ENCODE measurements at places on chromosomes 1 and 21.
A peak's percentile ranks its signal among the peaks of the same experiment; 100 is the strongest.

DNA sequence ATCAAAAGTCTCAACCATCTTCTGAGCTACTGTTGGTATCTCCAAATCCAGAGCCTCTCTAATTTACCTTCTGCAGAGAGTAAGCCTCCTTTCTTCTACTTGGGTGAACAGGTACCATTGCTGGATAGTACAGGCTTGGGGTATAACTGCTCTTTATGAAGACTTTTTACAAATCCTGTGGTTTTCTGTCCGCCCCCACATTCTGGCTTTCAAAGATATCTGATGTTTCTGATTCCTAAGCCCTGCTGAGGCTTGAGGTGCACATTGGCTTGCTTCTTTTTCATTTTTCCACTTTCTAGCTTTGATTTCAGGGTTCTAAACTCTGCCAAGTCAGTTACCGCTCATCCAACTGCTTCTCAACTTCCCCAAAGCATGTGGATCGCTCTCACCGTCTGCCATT lies 37.1 kb downstream of the TENT5C start:
- DNase-seq = no peak

GRCh38 chr1:212606395-212607205 lies 2.0 kb upstream of the ATF3 start:
- DNase-seq = no peak

GRCh38 chr1:242184955-242185354 lies 186.1 kb upstream of the MAP1LC3C start:
- no peak for DNase-seq

DNA sequence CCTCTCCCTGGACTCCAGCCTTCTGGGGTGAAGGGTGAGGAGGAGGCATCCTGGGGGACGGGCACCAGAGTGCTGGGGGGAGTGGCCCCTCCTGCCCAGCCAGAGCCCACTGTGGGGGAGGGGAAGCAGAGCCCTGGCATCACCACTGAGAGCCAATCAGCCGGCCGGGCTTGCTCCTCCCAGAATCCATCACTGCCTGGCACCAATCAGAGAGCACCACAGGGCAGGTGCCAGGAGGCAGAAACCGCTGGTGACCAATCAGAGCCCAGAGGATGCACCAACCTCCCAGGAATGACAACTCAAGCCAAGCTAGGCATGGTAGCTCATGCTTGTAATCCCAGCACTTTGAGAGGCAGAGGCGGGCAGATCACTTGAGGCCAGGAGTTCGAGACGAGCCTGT lies 27.9 kb downstream of the CASZ1 start:
- DNase-seq = no peak

- no peak for DNase-seq
These were observed 5.9 kb upstream of the FOXO6 start for GRCh38 chr1:41355356-41355755.

GRCh38 chr1:113931451-113931851 lies 2.3 kb downstream of the HIPK1 start:
- no peak for DNase-seq

DNA sequence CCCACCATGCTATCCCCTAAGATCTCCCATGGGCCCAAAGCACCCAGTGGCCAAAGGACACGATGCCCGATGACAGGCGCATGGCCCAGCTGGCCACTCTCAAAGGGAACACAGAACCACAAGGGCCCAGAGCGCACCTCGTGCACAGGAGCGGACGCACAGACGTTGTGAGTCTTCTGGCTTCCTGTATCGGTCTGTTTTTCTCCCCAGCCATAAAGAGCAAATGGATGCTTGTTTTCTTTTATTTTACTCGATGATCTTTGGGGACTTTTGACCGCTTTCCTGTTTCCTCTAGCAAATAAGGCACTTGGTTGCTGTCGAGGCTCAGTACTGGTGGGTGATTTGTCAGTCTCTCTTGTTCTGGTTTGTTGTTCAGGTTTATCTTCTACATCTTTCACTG lies 16.2 kb downstream of the CCSAP start:
- DNase-seq = no peak

GRCh38 chr1:23966973-23967493 lies 7.4 kb downstream of the PNRC2 start:
- no peak for DNase-seq

DNA sequence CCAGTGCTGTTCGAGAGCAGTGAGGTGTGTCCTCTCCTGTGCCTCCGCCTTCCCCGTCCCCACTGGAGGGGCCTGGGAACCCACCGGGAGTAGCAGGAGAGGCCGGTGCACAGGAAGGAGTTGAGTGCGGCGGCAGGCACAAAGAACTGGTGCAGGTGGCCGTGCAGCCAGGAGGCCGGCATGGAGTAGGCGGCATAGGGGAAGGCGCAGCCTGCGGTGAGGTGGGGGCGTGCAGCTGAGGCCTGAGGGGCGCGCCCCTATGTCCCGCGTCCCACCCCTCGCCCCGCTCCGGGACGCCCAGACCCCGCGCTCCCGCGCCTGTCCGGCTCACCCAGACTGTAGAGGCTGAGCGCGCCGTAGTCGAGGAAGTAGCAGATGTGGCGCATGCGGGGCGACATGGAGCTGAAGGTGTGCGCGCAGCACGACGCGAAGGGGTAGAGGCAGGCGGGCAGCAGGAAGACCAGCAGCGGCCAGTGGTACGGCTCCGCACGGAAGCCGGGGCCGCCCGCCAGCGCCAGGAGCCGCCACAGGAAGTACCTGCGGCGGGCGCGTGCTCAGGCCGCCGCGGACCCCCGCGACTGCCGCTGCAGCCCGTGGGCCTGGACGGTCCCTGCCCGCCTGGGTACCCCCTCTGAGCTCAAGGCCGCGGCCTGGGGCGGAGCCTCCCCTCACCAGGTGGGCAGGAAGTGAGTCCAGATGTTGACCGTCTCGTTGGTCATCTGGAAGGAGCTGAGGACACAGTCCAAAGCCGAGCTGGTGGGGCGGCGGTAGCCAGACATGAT lies 2.2 kb downstream of the PAQR6 start:
- no peak for DNase-seq

DNA sequence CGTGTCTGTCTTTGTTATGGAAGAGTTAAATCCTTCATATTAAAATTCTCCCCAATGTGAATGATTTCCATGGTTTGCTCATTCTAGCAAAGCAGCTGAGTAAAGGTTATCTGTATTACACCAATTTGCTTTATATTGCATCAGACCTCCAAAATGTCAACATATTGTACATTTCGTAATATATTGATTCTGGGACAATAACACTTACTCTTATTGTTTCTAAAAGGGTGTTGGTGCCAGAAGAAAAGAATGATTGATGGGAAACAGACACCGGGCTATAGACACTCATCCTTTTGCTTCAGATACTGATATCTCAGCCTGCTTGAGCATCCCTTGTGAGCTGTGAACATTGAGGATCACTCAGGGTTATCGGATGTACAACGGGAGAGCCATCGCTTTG lies 7.0 kb downstream of the NTNG1 start:
- DNase-seq = no peak

- DNase-seq = no peak
These were observed 283.0 kb upstream of the PLXNA2 start for GRCh38 chr1:208527156-208527555.

GRCh38 chr1:54464477-54465146 lies 58.4 kb upstream of the SSBP3 start:
- DNase-seq = no peak

DNA sequence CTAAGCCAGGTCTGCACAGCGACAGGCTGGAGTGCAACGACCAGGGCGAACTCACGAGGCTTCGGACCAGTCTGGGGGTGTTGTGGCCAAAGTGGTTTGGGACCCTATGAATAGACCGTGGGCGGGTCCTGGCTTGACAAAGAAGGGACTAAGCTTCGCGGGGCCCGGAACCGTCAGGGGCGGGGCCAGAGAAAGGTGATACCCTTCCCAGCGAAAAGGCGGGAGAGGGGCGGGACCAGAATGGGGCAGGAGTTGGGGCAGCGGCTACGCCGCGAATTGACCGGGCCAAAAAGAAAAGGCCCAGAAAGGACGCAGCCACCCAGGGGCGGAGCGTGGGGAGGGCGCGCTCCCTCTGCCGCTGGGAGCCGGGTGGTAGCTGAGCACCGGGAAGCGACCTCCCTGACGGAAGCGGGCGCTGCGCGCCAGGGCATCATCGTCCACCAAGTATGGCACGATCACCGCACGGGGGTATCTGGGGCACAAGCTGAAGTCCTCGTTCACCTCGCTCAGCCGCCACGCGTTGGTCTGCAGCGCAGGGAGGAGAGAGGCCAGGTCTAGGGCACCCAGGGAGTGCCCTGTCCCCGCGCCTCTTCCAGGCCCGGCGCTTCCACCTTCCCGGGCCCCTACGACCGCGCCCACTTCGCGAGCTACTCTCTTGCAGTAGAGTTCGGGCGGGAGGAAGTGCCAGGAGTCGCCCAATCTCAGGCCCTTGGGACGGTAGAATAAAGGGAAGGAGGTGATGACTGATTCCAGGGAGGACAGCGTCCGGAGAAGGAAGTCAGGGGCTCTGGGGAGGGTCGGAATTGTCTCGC lies 6.7 kb upstream of the FAM167B start:
- DNase-seq = peak; percentile 13

GRCh38 chr1:230377851-230378250 lies 48.3 kb downstream of the PGBD5 start:
- DNase-seq = no peak

GRCh38 chr1:12052997-12053686 lies 10.0 kb upstream of the TNFRSF8 start:
- DNase-seq = no peak

DNA sequence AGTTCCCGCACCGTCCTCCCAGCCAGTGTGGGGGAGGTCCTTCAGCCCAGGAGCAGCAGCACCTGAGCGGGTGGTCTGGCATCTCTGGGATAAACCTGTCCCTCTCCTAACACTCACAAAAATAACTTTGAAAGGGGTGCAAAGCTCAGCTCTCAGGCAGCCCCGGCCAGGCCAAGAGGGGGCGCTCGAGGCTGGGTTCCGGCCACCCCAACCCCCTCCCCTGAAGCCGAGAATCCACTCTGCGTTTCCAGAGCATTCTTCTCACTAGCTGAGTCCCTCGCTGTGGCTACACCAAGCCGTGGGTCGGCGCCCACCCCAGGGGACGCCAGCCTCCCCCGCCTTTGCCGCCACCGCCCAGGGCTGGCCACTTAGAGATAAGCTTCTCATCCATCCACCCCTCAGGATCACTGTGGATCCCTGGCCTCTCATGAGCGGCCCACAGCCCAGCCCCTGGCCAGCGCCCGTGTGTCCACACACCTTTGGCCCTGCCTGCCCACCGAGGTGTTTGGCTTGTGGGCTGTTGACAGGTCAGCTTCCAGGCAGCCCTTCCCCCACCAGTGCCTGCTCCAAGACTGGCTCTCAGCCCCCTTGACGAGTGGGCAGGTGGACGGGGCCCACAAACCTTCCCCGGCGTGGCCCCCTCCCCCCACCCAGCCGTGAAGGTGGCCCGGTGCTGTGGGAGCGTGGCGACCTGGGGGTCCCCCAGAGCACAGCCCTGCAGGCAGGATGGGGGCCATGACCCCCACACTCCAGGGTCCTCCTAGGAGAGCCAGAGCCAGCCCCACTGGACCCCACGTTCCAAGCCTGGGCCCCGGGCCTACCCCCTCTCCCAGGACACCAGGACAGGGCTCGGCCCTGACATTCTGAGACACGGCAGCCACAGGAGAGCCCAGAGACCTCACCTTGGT lies 1.9 kb downstream of the FTCD start:
- peak; percentile 1 for DNase-seq

DNA sequence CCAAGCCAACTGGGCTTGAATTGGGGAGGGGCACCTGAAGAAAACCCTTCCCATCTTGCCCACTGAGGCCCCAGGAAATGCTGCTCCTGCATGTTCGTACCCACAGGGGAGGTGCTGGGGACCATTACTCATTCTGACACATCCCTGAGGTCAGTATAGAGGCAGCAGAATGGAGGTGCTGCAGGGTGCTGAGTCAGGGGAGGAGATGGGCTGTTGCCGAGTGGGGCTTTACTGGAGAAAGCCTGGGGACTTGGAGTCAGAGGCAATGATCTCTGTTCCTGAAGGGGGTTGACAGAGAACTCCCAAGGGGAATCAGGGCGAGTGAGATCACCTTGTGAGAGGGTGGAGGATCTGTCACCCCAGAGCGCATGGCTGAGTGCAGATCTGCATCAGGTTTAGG lies 40.2 kb upstream of the KCNA10 start:
- no peak for DNase-seq

DNA sequence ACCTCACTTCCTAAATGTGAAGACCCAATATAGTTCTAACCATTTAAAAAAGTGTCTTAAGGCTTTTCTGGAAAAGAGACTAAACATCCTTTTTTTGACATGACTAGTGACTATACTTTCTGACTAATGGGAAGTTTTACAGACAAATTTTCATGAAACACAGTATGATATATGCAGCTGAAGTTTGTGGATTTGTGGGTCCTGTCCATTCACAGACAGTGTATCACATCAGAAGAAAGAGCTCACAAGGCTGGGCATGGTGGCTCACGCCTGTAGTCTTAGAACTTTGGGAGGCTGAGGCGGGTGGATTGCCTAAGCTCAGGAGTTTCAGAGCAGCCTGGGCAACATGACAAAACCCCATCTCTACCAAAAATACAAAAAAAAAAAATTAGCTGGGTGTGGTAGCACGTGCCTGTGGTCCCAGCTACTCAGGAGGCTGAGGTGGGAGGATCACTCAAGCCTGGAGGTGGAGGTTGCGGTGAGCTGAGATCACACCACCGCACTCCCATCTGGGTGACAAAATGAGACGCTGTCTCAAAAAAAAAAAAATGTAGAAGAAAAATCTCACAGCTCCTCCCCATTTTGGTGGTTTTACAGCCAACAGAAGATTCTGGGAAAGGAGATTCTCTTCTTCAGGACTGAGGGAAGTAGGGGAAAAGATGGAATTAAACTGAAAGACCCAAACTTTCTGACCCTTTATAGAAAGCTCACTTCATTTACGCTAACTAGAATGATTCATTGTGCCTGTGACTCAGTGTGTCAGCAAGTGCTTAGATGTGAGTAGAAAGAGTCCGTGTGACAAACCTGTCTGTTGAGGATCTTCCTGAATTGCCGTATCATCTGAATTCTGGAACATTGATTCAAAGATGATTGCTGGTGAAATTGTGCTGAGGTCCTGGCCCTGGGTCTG lies 15.2 kb upstream of the YRDC start:
- DNase-seq = no peak
